Cardiac fibroblast (primary cell): ENCODE measurements at places on chromosomes 13 and 19.

GRCh38 chr19:280541-281009 is 10.6 kb downstream of the PLPP2 start:
- DNase-seq = no peak

GRCh38 chr13:100304229-100304628 is 215.3 kb downstream of the PCCA start:
- DNase-seq = no peak

- DNase-seq = peak; percentile 38
Measured at GRCh38 chr13:42367831-42368230, 95.9 kb downstream of the AKAP11 start.

DNA sequence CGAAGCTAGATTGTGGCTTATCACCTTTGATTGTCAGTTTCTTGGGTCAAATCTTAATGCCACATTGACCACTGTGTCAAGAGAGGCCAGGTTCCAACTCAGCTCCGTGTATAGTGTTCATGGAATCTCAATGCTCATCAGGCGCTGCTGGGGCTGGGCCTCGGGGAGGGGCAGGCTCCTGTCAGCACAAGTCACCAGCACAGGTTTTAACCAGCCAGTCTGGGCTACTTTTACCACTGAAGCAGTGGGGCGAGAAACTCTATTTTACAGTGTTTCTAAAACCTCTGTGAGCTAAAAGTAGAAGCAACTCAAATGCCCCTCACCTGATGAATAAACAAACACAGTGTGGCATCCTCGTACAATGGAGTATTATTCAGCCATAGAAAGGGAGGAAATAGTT is 118.7 kb upstream of the GJB6 start:
- no peak for DNase-seq

GRCh38 chr19:460877-461720 is at the start of gene SHC2:
SHC2 (minus strand) TSS chr19:461033; CDS start chr19:460996, 37 bp downstream.
- DNase-seq = no peak

DNA sequence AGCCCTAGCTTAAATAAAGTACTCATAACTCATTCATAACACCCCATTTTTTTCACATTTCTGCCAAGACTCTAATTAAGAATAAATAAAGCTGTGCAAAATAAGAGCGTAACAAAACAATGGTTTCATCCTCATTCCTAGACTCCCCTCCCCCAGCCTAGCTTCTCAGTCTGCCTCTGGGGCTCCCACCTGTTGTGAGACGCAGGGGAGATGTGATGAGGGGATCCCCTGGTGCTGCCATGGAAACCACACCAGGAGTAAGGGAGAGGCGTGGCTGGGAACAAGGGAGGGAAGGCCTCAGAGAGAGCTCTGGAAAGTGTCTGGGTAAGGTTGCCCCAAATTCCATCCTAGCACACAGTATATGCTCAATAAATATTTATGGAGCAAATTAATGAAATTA is 93.3 kb upstream of the USP29 start:
- DNase-seq = no peak
